Activated naive CD4-positive, alpha-beta T cell (primary cell): ENCODE measurements at places on chromosomes 7 and 10.

GRCh38 chr10:5862360-5862961 is 27.2 kb downstream of the ANKRD16 start:
- DNase-seq = no peak

- DNase-seq = no peak
Observed at GRCh38 chr7:122298618-122299017, 5.9 kb downstream of the FEZF1 start.

DNA sequence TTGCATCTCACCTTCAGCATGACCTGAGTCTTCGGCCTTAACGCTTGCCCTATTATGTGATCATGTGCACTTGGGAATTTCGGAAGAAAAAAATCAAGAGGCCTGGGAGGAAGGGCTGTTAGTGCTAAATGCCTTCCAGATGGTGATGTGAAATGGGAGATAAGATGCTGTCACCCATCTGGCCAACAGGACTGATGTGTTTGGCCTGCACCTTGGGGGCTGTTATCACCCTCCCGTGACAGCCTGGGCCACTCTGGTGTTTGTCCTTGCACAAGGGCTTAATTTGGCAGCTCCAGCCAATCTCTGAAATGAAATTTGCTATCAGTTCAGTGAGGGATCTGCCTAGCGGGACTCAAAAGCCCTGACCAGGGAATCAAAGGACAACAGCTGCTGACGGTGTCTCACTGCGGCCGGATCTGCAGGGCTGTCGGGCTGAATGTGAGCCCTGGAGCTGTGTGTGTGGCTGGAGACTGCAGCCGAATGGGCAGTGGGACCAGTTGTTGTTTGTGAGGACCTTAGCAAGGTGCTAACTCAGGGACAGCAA is 131.4 kb upstream of the BTBD16 start:
- no peak for DNase-seq

DNA sequence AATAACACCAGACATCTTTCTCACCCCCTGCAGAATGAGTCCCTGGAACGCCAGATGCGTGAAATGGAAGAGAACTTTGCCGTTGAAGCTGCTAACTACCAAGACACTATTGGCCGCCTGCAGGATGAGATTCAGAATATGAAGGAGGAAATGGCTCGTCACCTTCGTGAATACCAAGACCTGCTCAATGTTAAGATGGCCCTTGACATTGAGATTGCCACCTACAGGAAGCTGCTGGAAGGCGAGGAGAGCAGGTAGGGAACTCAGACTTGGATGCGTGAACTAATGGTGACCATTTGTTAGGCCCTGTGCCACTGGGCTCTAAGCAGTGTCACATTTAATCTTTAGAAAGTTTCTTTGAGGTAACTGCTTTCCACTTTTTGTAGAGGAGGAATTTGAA is 7.1 kb downstream of the VIM start:
- no peak for DNase-seq

DNA sequence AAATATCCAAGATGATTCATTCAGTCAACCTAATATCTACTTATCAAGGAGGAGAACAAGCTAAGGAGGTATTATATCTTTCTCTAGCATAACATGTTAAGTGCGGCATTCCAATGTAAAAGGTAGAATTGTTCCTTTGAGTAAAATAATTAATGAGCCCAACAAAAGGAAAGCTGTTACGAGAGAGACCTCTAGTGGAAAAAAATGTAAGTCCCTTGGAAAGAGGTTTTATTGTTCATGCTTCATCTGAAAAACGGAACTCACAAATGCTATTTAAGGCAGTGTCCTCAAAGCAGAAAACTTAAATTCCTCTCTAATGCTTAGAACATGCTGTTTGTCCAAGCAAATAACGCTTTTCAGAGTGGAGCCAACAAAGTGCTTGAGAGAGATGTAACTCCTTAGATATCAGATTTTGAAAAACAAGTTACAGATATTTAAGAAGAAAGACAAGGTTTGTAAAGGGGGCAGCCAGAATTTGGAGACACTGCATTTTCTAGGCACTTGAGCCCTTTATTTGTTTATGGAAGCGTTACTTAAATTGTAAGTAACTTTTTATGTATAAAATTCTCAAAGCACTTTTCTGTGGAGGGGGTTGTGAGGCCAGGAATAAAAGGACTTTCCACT is 119.9 kb downstream of the TFEC start:
- no peak for DNase-seq

GRCh38 chr10:25083546-25084111 is 67.2 kb downstream of the THNSL1 start:
- no peak for DNase-seq

GRCh38 chr10:125057158-125058001 is 103.0 kb downstream of the CTBP2 start:
- no peak for DNase-seq

GRCh38 chr7:90191648-90192047 is 19.9 kb upstream of the STEAP2 start:
- DNase-seq = no peak

DNA sequence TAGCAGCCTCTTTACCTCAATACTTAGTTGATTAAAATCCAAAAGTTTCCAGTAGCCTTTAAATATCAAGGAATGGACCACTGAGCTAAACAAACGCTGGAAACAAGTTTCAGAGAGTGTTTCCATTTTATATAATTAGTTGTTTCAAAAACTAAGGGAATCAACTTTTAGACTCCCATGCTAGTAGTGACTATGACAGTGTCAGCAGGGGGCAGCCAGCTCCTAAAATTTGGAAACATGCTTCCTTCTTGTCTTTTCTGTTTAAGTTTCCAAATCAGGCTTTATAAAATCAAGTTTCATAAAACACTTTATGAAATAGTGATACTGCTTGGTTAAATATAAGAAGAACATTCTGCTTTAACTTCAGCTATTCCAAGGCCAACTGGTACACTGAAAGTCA is 138.2 kb upstream of the TMEM229A start:
- DNase-seq = no peak

DNA sequence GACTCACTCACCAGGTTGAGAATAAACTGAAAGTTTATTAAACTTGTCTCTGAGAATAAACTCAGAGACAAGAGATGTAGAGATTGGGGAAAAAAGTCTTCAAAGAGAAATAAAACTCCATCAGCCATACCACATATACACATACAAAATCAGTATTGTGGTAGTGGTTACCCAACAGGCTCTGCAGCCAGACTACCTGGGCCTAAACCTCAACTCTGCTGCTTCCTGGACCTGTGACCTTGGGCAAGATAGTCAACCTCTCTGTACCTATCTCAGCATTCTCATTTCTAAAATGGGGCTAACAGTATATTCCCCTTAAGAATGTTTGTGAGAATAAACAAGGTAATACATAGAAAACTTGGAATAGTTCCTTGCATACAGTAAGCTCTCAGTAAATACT is 15.3 kb downstream of the TPK1 start:
- no peak for DNase-seq

DNA sequence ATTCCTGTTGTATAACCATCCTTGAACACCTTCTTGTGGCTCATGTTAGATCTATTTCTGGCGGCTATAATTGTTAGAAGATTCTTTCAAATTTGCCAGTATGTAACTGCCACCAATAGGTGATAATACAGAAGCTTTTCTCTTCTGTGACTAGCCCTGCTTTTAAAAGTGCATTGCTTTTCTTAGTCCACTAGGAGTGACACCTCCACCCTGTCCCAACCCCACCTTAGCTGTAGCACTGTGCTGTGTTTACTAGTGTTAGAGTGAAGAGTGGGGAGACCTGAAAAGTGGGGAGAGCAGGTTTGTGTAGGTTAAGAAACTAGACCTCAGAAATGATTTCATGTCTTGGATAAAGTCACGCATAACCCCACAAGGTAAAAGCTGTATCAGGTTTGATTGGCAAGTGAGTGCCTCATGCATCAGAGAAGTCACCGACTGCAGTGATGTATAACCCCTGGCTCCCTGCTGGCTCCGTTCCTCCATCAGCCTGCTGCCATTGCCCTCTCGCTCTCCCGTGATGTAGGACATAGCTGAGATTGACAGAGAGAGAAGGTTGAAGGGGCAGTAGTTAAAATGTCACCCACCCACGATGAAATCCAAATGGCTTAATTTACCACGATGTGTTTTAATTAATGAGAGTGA is 12.5 kb downstream of the NPVF start:
- DNase-seq = no peak

- DNase-seq = no peak
Observed at GRCh38 chr10:119401671-119402395, 140.7 kb downstream of the RGS10 start.

GRCh38 chr10:88657901-88658300 is 6.3 kb upstream of the LIPF start:
- DNase-seq = no peak

- DNase-seq = no peak
Observed at GRCh38 chr7:108063520-108063933, 60.6 kb upstream of the LAMB1 start.

GRCh38 chr7:121020249-121020988 is 31.9 kb downstream of the CPED1 start:
- DNase-seq = no peak
